ENCODE measurements at places on chromosomes 16 and 17. TPM values are rescaled to one million over a fixed set of nuclear protein-coding genes. Genes with fewer than 3 reads are reported as not detected.

DNA sequence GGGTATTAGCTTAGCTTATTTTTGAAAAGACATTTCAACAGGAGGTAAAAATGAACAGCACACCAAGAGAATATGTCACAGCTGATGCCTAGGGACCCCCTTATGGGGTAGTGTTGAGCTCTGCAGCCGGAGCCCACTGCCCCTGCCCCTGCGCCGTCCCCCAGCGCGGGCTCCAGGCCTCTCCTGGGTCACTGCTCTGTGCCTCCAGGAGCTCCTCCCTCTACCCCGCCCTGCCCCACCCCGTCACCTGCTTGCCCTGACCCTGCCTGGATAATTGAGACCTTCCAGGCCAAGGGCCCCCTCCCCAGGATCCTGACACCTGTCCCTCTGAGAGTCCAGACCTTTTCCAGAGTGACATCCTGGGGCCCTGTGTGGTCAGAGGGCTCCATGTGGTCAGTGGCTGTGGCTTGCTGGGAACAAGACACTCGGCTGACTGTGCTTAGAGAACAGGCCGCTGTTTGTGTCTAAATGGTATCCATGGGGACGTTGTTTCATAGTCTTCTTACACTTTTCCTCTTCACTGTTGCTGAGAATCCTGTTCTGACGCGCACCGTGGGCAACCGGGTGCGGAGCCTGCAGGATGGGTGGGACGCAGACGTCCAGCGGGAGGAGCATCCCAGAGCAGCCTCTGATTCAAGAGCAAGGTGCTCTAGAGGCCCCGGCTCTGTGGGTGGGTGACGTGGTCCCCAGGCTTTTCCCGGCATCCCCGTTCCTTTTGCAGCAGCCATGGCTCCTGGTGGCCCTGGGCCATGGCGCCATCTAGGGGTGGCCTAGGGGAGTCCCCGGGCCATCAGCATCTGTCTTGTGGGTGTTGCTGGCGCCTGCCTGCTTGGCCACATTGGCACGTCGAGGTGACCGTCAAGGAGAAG, 20.0 kb upstream of the WFIKKN1 start:
- peak; percentile 71 for DNase-seq

DNA sequence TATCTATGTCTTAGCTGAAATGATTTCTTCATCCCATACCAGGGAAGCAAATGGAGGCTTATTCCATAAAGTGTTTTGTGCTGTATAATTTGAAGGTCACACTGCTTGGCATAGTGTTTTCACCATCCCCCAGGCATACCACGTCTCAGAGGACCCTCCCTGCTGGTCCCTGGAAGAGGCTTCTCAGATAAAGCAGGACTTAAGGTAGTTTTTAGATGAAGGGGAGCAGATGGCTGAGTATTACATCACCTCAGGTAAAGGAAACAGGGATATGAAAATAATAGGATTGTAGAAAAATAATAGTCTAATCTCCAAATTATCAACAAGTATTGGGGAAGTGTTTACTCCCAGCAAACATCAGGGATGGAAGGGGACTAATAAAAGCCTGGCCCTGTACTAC, 7.3 kb upstream of the SMG1 start:
- no peak for DNase-seq

The NHERF1 gene
- 50.1 TPM for polyA plus RNA-seq

The TXNDC17 gene
- 245 TPM for polyA plus RNA-seq

- no peak for DNase-seq
These were observed 127.3 kb upstream of the NUDT7 start for GRCh38 chr16:77594799-77595596.

- no peak for DNase-seq
These were observed 25.3 kb downstream of the CMIP start for GRCh38 chr16:81469710-81470535.

The HEXIM2 gene
- 0.86 TPM for polyA plus RNA-seq

DNA sequence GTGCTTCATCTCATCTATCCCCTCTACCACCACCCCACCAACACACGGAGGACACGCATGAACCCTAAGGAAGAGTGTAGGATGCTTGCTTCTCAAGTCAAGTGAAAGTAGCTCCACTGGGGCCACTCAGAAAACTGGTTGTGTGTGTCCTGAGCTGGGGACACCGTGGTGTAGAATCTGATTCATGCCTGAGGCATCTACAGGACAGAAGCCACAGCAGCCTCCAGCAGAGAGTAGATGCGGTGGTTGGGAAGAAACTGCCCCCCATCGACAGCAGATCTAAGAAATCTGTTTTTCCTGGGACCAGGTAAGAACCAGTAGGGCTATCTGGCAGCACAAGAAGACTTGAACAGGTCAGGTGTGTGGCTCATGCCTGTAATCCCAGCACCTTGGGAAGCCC, 51.9 kb upstream of the HLF start:
- DNase-seq: no peak

GRCh38 chr17:58317421-58318064, 11.1 kb downstream of the TSPOAP1 start:
- DNase-seq: no peak

The SNAI3 gene
- 2.1 TPM for polyA plus RNA-seq

GRCh38 chr17:3710951-3711383, 12.7 kb upstream of the HASPIN start:
- no peak for DNase-seq

DNA sequence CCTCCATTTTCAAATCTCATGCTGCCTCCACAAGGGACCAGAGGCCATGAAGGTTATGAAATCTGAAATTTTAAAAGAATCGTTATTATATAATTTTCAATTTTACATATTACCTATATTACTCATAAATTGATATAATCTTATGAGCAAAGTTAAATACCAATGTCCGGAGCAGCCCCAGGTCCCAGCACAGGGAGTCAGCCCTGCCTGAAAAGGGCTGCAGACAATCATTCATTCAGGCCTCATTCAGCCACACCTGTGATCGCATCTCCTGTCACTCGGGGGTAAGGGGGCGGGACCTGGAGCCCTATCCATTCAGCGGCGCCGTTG, 172.5 kb downstream of the AHSP start:
- peak; percentile 93 for DNase-seq

- no peak for DNase-seq
These were observed 7.5 kb upstream of the TMEM101 start for GRCh38 chr17:44022246-44022645.

GRCh38 chr17:8159032-8159400, 3.7 kb downstream of the VAMP2 start:
- no peak for DNase-seq

- DNase-seq: no peak
These were observed 471.9 kb downstream of the HS3ST3B1 start for GRCh38 chr17:14772776-14773175.

DNA sequence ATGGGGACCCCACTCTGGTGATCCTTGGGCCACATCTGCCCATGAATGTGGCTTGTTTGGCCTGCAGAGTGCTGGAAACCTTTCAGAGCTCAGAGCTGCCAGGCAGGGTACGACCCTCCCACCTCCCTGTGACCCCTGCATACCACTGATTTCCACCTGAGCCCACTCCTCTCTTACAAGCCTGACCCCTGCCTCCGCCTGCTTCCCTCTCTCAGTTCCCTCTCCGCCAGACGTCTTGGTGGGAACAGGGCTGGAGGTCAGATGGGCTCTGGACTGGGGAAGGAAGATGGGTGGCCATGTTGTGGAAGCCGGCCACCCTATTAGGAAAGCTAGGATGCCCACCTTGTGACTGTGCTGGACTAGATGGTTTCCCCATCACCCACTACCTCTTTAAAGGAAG, 185.1 kb downstream of the KATNIP start:
- DNase-seq: no peak

DNA sequence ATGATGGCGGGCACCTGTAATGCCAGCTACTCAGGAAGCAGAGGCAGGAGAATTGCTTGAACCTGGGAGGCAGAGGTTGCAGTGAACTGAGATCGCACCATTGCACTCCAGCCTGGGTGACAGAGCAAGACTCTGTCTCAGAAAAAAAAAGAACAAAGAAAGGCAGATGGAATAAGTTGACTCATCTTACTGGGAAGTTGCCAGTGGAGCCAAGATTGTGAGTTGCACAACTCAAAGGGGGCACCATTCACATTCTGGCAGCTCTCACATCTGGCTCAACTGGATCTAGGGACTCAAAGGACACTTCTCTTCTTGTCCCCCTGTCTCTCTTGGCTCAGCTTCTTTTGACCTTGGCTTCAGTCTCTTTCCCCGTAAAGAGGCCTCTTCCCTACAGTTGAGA, 53.7 kb upstream of the ETV4 start:
- DNase-seq: no peak

The KRTAP4-6 gene
- polyA plus RNA-seq: not detected

GRCh38 chr16:9836118-9836736, 346.0 kb downstream of the GRIN2A start:
- peak; percentile 25 for DNase-seq

The TEX19 gene
- 1.9 TPM for polyA plus RNA-seq

- DNase-seq: no peak
These were observed 12.8 kb downstream of the TSPOAP1 start for GRCh38 chr17:58315750-58316149.

GRCh38 chr17:58487589-58488427, at the start of gene HSF5:
TSS of gene HSF5 (minus strand) at chr17:58488408. CDS start at chr17:58488274, 134 bp downstream.
- no peak for DNase-seq

DNA sequence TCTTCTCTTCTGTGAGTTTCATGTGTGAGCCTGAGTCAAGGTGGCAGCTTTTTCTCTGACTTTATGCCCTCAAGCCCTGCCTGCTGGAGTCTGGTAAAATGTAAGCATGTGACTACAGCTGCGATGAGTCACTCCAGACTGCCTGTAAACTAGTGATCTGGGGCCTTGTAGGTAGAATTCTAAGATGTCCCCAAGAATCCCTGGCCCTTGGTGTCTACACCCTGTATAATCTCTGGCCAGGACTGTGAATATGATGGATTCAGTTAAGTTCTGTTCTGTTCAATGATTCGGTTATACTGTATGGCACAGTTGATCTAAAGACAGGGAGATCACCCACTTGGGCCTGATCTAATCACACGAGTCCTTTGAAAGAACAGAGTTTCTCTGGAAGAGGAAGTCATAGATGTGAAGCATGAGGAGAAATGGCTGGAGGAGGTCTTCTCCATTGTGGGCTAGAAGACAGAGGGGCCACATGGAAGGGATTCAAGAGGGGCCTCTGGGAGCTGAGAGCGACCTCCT, 29.8 kb downstream of the PRSS54 start:
- DNase-seq: peak; percentile 55

DNA sequence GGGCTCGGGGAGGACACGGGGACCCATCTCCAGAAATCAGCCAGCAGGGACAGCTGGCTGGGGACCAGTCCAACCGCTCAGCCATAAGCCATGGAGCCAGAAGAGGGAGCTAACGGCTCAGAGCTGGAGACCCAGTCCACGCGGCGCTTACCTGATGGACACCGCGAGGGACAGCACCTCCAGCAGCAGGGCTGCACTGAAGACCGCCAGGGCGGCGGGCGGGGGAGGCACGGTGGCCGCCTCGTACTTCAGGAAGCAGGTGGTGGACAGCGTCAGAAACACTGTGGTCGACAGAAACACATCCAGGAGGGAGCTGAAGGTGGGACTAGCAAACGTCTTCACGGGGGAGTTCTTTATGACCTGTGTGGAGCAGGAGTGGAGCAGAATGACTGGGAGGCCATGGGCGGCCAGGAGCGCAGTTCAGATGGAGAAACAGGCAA, 102.6 kb upstream of the CREBBP start:
- peak; percentile 78 for DNase-seq

DNA sequence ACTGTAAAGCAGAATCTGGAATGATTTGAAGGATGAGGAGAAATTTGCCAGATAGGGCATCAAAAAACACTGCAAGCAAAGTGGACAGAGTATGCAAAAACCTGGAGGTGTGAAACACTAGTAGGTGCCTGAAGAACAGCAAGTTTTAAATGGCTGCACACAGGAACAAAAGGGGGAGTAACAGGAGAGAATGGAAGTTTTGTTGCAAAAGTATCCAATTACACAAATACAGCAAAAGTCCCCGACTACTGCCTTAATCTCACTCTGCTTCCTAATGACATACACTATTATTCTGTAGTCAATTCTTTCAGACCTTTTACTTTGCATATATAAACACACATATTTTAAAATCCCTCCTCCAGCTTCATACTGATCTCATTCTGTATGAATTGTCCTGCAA, 1.5 kb downstream of the HEATR6 start:
- DNase-seq: no peak

All from K562 (cell line).